T-helper 17 cell (primary cell): ENCODE measurements at places on chromosomes 11 and 22.

GRCh38 chr11:86247608-86248007 lies 3.1 kb downstream of the EED start:
- DNase-seq, result no peak

DNA sequence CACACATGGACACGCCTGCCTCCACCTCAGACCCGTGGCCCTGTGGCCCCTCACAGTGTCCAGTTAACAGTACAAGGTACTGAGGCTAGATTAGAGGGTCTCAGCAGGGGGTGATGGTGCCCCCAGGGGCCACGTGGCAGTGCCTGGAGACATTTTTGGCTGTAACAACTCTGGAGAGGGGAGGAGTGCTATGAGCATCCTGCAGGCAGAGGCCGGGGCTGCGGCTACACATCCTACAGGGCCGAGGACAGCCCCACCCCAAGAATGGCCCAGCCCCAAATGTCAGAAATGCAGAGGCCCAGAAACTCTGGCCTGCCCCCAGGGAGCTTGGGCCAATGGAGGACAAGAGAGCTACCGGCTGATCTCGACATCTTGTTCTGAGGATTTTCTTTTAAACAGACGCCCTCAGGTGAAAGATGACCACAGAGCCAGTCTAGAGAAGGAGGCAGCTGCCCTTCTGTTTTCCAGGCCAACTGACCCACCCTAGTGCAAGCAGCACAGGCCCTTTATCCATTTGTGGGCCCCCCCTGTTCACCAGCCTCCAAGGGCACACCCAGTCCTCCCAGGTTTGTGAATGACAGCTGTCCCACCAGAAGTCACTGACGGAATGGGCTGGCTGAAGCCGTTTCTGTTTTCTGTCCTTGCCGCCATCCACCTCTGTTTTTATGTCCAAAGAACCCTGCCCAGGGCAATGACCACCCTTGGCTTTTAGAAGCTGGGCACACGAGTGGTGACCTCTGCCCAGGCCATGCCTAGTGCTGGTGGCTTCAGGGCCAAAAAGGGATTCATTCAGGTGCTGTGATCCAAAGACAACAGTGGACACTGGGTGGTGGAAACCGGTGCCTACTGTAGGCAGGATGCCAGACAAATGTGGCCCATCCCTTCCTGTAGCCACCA lies 85.2 kb upstream of the LINC01488 start:
- no peak for DNase-seq

DNA sequence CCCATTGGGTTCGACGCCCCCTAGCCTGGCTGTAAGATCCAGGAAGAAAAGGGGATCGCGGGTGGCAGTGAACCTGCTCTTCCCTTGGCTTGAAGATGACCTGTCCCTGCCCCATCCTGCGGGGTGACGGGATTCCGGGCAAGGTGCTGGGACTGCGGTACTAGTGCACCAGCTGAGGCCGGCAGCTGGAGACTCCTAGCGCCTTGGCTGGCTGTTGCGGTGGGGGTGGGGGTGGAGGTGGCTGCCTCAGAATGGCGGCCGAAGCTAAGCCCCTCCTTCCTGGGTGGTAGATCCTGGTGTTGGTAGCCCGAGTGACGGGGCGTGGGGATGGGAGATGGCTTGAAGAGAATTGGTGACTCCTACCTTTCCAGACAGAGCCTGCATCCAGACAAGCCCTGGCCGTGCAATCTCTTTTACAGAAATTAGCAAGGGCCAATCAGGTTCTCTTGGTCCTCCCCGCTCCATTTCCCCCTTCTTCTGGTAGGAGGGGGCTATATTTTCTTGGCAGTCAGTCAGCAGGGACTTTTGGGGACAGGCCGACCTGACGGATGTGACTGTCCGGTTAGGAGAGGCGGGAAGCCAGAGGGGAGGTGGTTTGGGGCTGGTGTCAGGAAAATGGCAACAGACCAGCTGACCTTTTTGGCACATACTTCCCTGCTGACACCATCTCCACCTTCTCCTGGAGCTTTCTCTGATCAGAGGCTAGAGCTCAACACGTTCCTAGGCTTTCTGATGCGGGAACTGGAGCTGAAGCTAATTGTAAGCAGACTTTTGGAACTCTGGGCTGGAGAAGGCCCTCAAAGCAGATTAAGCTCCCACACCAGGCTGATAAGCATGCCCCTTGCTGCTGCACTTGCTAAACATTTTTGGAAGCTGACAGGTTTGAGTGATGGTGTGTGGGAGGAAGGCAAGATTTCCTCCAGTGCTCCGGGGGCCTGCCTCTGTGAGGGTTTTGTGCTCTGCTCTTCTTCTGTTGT lies 2.0 kb downstream of the NAV2 start:
- DNase-seq, result no peak

- DNase-seq, result no peak
These were observed 318.7 kb downstream of the BRD1 start for GRCh38 chr22:49509016-49509415.

DNA sequence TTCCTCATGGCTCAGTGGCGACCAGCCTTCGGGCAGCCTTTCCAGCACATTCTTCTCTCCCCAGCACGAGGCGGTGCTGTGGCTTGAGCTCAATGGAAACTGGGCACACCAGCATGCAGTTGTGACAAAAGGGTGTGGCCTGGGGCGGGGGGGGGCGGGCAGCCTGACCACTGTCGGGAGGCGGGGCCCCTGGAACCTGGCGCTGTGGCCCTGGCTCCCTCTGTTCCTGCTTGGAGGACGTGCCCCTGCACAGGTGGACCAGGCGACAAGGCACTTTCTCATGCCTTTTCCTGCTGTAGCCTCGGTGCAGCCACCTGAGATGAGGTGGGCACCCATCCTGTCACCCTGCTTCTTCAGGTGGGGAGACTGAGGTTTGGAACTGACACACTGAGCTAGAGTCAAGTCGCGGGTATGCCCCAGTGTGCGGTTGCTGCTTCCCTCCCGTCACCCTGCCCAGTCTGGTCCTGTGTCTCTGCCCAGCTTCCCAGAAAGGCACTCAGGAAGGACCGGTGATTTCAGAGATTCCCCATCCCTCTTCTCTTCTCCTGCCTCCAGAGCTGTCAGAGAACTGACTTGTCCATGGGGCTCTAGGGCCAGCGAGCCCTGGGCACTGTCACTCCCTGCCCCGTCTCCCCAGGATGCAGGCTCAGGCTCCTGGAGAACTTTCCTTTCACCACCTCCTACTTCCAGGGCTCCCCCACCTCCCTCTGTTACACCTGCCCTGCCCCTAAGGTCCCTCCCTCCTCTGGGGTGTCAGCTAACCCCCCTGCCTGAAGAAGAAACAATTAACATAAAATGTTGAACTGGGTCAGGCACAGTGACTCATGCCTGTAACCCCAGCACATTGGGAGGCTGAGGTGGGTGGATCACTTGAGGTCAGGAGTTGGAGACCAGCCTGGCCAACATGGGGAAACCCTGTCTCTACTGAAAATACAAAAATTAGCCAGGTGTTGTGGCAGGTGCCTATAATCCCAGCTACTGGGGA lies 9.9 kb downstream of the B3GAT1 start:
- DNase-seq, result no peak

DNA sequence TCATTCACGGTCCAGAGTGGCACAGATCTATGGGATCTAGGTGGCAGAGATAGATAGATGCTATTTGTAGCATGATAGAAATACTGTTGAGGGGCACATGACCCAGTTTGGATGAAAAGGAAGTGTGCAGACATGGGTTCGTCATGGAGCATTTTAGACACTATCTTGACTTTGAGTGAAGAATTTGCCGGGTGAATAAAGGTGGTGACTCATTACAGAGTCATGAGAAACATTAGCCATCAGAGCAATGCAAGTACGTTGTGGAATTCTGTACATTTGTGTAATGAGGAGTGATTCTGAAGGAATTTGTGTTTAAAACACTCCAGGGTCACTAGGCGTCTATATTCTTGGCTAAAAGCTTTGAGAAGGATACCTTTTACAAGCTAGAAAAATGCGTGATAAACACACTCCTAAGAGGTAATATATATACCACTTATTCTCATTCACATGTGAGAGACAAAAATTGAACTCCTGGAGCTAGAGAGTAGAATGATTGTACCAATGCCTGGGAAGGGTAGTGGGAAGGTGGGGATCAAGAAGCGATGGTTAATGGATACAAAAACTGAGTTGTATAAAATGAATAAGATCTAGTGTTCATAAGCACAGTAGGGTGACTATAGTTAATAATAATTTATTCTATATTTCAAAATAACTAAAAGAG lies 593.7 kb upstream of the LUZP2 start:
- no peak for DNase-seq

DNA sequence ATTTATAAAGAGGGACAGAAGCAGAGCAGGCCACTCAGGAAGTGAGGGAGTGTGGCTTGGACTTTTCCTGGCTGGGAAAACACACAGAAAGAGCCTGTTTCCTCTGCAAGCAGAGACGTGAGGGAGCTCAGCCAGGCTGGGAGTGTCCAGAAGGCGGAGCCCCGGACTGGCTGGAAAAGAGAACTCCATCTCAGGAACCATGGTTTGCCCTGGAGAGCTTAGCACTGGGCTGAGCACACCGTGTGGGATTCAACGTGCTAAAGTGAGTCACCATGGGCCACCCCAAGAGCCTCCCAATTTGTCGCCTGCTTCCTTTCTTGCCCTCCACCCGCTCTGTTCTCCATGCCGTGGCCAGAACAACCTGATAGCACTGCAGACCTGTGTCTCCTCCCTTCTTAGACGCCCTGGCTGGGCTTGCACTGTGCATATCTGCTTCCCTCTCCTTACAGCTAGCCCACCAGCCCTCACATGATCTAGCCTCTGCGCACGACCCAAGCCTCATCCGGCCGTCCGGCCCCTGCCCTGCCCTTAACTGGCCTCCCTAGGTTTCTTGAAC lies 51.8 kb downstream of the GALNT18 start:
- no peak for DNase-seq

- no peak for DNase-seq
These were observed 235.5 kb upstream of the ANO3 start for GRCh38 chr11:26096451-26096850.

DNA sequence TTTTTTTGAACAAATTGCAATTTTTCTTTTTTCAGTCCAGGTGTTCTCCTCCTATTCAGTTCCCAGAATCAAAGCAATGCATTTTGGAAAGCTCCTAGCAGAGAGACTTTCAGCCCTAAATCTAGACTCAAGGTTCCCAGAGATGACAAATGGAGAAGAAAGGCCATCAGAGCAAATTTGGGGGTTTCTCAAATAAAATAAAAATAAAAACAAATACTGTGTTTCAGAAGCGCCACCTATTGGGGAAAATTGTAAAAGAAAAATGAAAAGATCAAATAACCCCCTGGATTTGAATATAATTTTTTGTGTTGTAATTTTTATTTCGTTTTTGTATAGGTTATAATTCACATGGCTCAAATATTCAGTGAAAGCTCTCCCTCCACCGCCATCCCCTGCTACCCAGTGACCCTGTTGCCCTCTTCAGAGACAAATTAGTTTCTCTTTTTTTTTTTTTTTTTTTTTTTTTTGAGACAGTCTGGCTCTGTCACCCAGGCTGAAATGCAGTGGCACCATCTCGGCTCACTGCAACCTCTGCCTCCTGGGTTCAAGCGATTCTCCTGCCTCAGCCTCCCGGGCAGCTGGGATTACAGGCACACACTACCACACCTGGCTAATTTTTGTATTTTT lies 6.2 kb upstream of the UBE4A start:
- DNase-seq, result no peak

DNA sequence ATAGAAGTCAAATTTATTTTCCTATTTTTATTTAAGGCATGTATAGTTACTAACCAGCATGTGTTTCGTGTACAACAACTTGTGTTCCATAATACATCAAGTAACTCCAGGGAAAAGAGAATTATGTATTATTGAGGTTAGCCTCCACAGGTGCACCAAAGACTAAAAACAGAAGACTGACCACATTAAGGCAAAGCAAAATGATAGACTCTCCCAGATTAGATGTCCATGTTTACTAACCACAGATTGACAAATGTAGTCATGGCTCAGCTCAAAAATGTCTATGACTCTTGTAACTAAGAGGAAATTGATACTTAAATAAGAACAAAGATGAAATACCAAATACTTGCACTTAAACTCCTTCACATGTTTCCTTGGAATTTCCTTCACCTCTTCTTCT lies 238.5 kb downstream of the METTL15 start:
- DNase-seq, result no peak

GRCh38 chr11:114758627-114759026 lies 80.3 kb downstream of the NXPE2 start:
- no peak for DNase-seq

- no peak for DNase-seq
These were observed 82.1 kb upstream of the PPARA start for GRCh38 chr22:46068181-46068592.

GRCh38 chr22:23034621-23035556 lies 35.4 kb upstream of the GNAZ start:
- DNase-seq, result no peak

DNA sequence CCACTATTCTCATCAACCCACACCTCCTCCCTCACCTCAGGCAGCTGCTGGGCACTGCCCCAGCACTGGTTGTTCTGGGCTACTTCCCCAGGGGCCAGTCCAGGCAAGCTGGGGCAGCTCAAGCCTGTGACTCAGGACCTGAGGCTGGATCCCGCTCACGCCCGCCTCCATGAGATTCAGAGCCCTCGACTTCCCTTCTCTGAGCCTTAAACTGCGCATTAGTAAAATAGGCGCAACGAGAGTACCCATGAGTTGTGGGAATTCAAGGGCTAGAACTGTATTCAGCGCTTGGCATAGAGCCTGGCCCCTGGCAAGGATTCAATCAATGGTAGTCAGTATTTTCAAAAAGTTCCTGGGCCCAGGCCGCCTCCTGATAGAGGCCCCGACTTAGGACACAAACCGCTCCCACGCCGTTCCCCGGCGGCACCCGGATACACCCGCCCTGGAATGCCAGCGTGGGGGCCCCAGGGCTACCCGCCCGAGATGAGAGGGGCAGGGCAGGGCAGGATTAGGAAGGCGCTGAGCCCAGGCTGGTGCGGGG lies 723 bp upstream of the CD82 start:
- no peak for DNase-seq

DNA sequence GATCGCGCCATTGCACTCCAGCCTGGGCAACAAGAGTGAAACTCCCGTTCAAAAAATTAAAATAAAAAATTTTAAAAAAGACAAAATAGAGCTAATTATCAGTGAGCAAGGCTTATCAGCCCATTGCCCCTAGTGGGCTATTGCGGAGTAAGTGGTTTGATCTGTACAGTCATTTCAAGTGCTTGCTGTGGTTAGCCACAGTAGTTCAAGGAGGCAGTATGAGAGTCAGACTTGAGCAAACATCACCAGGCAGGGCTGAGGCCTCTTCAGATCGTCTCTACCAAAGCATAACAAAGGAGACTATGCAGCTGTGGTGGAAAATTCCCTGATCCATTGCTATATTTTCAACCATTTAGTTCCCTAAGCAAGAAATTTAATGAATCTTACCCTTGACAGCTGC lies 4.3 kb upstream of the SBF2 start:
- DNase-seq, result peak; percentile 26

GRCh38 chr22:17257121-17258001 lies 38.1 kb upstream of the ADA2 start:
- DNase-seq, result no peak

GRCh38 chr11:59135648-59136461 lies 6.8 kb upstream of the FAM111A start:
- peak; percentile 88 for DNase-seq
